ENCODE measurements at places on chromosomes 4 and X.

DNA sequence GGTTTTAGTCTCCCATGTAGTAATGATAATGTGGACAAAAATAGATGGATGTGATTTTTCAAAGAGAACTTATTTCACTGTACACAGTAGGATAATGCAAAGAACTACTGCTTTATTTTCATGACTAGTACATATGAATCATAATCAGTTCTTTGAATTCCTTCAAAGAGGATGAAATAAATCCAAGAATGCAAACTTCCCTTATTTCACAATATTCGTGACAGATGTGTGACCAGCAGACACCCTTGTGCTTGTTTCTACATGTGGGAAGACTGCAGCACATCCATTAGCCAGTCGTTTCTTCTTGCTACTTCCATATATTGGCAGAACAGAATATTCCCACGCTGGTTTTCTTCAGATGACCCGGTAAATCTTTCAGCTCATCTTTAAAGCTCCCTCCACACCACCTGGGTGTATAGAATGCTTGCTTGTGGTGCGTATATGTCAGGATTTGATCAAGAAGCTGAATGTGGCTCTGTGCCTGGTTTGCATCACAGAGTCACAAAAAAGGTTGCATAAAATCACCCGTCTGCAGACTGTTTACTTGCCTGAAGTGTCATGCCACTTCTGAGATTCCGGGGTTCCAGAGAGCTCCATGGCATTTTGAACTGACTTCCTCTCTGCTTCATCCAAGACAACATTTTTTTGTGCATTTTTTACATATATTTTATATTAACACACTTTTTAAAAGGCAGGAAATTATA is 47.7 kb upstream of the FAT4 start:
- no peak for DNase-seq

GRCh38 chr4:2071912-2072867 is 13.1 kb downstream of the NAT8L start:
- no peak for DNase-seq

DNA sequence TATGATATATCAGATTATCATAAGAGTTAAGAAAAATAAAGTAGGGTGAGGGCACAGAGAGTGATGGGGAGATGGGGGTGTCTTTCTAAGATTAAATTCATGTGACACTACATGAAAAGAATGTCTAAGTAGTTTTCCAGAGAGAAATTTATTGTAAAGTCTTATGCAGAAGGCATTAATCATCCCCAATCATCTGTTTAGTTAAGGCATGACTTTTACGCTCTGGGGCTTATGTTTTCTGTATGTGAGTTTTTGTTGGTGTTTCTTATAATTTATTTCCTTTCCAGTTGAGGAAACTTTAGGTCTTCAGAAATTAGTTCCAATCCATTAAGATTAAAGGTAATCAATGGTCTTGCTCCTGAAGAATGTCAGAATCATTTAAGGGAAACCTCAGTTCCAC is 383.0 kb upstream of the GALNT7 start:
- DNase-seq, result no peak

- no peak for DNase-seq
Measured at GRCh38 chr4:25466966-25467697, 90.1 kb downstream of the ANAPC4 start.

DNA sequence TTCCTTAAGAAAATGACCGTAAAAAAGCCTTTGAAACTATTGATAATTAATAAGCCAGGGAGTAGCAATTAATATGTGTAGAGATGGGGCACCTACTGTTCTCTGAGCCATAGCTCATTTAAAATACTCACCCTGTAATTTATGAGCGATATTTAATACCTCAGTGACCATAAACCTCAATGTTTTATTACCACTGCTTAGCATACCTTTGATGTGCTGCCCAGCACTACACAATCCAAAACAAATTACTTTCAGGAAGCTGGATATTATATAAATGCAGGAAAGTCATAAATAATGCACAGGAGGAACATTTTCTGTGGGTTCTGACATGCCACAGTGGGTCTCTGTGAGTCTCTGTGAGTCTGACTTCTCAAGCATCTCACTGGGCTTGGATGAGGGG is 166.1 kb upstream of the RPL34 start:
- no peak for DNase-seq

DNA sequence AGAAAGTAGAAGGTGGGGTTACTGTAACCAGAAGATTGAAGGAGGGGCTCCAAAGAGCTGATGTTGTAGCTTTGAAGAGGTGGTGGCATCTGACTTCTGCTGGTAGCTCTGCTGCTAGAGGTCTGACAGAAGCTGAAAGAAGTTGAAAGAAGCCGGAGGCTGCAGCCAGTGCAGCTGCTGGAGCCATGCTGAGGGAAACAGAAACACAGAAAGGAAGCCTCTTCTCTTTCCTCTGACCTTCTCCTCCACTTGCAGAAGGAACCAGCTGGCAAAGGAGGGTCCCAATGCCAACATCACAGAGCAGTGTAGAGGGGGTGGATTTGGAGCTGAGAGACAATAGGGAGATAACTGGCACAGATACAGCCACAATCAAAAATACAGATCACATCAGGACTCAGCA is 89.3 kb upstream of the HHIP start:
- DNase-seq, result no peak

DNA sequence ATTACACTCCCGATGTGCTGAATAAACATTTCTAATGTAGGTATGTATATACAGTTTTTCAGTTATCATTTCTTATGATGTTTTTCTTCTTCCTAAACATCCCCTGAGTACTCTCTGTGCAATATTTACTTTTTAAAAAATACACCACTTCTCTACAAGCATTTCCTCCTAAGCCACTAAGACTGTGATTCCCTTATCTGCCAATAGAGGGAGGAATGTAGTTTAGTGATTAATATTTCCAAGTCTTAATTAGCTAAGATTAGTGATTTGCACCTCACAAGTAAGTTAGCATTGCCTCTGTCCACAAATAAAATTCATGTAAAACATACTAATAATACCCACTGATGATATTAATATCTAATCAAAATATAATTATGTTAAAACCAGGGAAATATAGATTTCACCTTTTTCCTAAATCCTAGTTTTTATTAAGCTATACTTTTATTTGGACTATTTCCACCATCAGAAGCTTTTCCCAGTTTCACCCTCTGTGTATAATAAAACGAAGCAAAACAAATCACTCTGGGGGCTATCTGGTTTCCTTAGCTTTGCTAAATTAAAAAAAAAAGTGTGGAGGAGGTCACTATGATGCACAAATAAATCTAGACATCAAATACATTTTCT is 909.1 kb downstream of the FAT4 start:
- DNase-seq, result peak; percentile 2

DNA sequence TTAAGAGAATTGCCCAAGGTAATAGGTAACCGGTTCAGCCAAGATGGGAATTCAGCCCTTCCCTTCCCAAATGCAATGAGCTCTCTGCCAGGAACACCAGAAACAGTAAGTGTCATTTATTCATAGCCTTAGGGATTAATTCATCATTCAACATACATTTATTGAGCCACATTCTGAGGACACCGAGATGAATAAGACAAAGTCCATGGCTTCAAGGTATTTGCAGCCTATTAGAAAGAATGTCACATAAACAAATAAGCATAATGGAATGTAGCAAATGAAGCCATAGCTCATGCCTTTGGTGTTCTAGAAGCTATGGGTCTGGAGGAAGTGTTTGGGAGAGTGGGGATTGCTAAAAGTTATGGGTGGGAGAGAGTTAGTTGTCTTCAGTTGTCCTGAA is 6.3 kb upstream of the TAB3 start:
- no peak for DNase-seq

- DNase-seq, result no peak
Measured at GRCh38 chr4:58261526-58261925, 1151.3 kb upstream of the IGFBP7 start.

DNA sequence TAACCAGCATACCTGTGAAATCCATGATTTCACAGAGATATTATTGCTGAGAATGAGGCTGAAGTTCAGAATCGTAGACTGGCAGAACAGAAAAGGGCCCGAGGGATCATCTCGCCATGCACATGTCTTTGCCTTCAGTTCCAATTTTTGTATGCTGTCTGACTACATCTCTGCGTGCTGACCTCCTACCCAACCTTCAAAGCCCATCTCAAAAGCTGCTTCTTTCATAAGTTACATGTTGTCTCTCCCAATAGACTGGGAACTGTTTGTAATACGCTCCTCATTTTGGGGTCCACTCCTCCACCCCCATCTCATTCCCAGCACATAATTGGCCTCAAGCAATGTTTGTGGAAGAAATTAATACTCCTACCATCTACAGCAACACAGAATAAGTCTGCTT is 78.2 kb downstream of the RTL5 start:
- no peak for DNase-seq

- no peak for DNase-seq
Measured at GRCh38 chr4:7844594-7844991, 95.1 kb downstream of the AFAP1 start.

DNA sequence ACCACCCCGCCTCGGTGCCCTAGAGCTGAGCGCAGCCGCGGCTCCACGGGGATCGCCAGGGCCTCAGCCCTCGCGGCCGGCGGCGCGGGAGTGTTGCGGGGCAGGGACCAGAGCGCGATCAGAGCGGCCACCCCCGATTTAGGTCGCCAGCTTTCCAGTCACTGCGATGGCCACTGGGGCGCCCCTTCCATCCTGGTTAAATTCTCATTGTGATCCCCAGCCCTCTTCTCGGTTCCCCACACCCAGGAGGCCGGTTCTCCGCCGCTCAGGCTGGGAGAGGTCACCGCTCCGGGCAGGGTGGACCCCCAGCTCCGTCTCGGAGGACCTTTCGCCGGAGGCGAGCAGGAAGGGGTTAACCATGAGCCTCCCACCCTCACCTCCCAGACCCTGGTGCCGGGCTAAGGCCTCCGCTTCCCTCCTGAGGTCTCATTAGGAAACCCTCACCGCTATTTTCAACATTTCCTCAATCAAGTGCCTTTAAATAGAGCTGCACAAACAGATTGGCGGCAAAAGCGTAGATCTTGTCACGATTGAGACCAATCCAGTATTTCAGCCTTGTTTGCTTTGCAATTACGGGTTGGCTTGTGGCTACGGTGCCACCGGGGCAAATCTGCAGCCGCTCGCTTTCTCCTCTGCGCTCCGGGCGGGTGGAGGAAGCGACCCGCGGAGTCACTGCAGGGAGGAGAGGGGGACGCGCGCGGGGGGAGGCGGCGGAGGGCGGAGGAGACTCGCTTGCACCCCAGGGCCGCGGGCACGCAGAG is 8.3 kb upstream of the HAND2 start:
- peak; percentile 41 for DNase-seq

- no peak for DNase-seq
Measured at GRCh38 chr4:182215148-182215547, 28.1 kb upstream of the TENM3 start.

DNA sequence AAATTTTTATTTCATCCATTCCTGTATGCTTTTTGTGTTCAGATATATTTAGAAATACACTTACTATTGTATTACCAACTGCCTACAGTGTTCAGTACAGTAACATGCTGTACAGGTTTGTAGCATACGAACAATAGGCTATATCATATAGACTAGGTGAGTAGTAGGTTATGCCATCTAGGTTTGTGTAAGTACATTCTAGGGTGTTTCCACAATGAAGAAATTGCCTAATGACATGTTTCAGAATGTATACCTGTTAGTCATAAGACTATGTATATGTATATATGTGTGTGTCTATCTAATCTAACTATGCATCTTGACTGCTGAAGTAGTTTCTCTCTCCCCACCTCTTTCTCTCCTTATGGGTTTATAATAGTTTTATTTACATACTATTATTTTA is 51.5 kb upstream of the BTC start:
- no peak for DNase-seq

GRCh38 chrX:44062840-44063239 is 89.7 kb upstream of the NDP start:
- no peak for DNase-seq

DNA sequence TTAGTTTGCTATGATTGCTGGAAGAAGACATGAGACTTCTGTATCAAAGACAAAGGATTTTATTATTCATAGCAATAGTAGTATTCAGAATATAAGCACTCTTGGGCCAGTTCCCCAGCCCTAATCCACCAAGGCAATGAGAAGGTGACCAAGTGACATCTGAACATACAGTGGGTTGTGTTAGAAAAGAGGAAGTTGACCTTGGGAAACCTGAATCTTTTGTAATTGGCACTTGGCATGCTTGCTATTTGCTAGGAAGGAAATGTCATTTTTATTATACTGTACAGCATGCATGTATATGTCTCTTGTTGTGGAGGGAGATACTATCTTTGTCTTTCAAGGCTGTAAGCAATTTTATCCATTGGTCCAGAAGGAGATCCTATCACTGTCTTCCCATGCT is 216.1 kb upstream of the FAT1 start:
- DNase-seq, result no peak

DNA sequence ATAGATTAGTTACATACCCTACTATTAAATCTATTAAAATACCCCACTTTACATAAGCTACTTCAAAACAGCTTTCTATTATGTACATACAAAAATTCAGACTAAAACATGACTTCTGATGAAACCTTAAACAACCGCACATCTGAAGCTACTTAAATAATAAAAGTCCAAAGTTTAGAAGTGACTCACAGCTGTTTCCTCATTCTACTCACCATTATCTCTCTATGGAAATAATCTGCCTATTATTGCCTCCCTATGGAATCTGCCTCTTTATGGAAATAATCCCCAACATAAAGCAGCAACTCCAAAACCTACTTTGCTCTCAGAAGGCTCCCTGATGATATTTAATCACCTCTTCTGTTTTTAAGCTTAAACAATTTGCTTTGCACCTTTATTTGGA is 15.7 kb upstream of the BANK1 start:
- DNase-seq, result no peak

DNA sequence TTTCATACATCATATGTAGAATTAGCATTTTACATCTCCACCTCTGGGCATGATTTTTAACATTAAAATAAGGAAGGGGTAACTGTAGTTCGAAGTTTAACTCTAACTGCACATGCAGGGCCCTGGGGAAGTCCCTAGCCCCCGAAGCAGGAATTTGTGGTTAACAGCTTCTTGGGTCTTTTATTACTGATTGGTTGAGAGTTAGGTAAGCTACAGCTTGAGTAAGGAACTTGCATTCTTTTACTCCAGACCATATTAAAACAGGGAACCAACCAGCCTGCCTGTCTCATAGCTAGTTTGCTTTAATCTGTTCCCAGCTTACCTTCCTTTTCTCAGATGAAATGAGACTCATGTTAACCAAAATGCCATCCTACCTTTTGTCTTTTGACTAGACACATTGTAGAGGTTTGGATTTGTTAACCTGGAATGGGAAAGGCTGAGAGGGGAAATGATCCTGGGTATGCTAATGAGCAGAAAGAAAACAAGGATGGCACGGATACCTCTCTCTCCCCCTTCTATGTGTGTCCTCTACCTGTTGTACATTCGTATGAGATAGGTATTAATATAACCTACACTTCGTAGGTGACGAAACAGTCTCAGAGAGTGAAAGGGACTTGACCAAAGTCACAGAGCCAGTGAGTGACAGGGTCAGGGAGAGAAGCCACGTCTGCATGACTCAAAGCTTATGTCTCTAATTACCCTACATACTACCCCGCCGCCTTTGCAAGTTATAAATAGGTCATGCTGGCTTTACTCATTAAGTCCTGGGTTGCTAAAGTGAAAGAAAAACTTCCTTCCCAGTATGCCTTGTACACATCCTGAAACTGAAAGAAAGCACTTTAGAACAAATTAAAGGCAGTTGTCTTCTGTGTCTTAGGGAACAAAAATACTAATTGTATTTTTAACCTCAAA is 119.5 kb upstream of the AFF2 start:
- no peak for DNase-seq

GRCh38 chr4:26936284-26937065 is 75.8 kb downstream of the STIM2 start:
- no peak for DNase-seq
